ENCODE measurements at places on chromosomes 6 and 20.

GRCh38 chr6:3458706-3459421 is 2.0 kb upstream of the SLC22A23 start:
- DNase-seq, result no peak

DNA sequence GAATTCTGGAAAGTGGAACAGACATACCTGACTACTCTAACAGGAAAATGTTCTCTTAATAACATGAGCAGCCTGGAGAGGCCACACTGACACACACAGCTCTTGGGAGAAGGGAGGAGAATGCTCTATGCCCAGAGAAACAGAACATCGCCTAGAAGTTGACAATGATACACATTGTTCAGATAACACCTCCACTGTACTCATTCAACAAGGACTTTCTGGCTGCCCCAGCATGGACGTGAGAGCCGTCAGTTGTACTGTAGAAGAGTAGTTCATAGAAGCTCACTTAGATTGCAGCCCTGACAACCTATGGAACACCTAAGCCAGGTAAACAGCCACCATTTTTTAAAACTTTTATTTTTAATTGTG is 28.9 kb downstream of the BMP7 start:
- DNase-seq, result no peak

DNA sequence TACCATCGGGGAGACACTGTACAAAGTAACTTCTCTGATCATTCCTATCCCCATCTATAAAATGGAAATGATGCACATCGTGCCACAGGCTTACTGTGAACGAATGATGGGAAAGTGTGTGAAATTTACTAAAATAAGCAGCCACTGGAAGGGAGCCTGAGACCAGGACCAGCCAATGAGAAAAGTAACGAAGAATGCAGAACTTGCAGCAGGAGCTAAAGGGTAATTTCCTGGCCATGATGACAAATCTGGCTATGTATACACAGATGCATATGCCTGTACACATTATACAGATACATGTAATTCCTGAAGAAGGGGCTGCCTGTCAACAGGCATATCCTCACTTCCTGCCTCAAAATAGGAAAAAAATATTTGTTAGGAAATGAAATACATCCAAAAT is 47.4 kb downstream of the GMDS start:
- DNase-seq, result no peak

- no peak for DNase-seq
These were observed 169.3 kb upstream of the JARID2 start for GRCh38 chr6:15076565-15076964.
